Mammary microvascular endothelial cell (primary cell): ENCODE measurements at places on chromosomes 3 and 15. TPM values are rescaled to one million over a fixed set of nuclear protein-coding genes. Genes with fewer than 3 reads are reported as not detected.

The STRC gene
- total RNA-seq = not detected in 2 replicates

The TGM5 gene
- not detected in 2 replicates for total RNA-seq

The ZNF860 gene
- total RNA-seq = 0.89 and 1.6 TPM in 2 replicates

The DAZL gene
- not detected in 2 replicates for total RNA-seq

The OXSM gene
- 10.0 and 11.2 TPM in 2 replicates for total RNA-seq

The CPLX3 gene
- total RNA-seq = not detected in 2 replicates

The LMAN1L gene
- total RNA-seq = not detected in 2 replicates

The ST3GAL6 gene
- 25.0 and 28.8 TPM in 2 replicates for total RNA-seq

The CLDN18 gene
- total RNA-seq = not detected in 2 replicates

The PAK6 gene
- total RNA-seq = 0.20 TPM in 1 of 2 replicates, not detected in the other

The MEX3B gene
- total RNA-seq = 3.0 and 3.8 TPM in 2 replicates

The NPRL2 gene
- 15.0 and 15.5 TPM in 2 replicates for total RNA-seq

The FGD5 gene
- total RNA-seq = 49.4 and 50.4 TPM in 2 replicates

The OIP5 gene
- 26.2 and 27.7 TPM in 2 replicates for total RNA-seq

The GOLGA8N gene
- total RNA-seq = 0.27 and 0.34 TPM in 2 replicates

The PLOD2 gene
- total RNA-seq = 78.6 and 79.3 TPM in 2 replicates

The PSTPIP1 gene
- 0.60 TPM in 1 of 2 replicates, not detected in the other for total RNA-seq

The PLSCR5 gene
- not detected in 2 replicates for total RNA-seq

The PLA2G4E gene
- total RNA-seq = not detected in 2 replicates

The TUSC7 gene
- total RNA-seq = not detected in 2 replicates

The ACOX2 gene
- not detected in 2 replicates for total RNA-seq

The CD96 gene
- total RNA-seq = not detected in 2 replicates

The WDR93 gene
- not detected in 2 replicates for total RNA-seq

The SLC2A2 gene
- 0.05 TPM in 1 of 2 replicates, not detected in the other for total RNA-seq

The CILP gene
- not detected in 2 replicates for total RNA-seq

The GUCA1C gene
- total RNA-seq = not detected in 2 replicates

The GXYLT2 gene
- 0.07 and 0.64 TPM in 2 replicates for total RNA-seq

The HGD gene
- total RNA-seq = 0.13 and 0.20 TPM in 2 replicates

The STAC gene
- total RNA-seq = 20.7 and 29.0 TPM in 2 replicates

The ZNF80 gene
- not detected in 2 replicates for total RNA-seq

The C3orf62 gene
- total RNA-seq = 0.80 and 6.3 TPM in 2 replicates

The GOLGA6B gene
- not detected in 2 replicates for total RNA-seq

The CLEC3B gene
- not detected in 2 replicates for total RNA-seq

The LRRC2 gene
- total RNA-seq = 0.47 and 0.64 TPM in 2 replicates

The GRAMD2A gene
- 0.20 and 0.47 TPM in 2 replicates for total RNA-seq

The EAF1 gene
- total RNA-seq = 13.6 and 14.3 TPM in 2 replicates

The FEZF2 gene
- not detected in 2 replicates for total RNA-seq

The DUOXA2 gene
- not detected in 2 replicates for total RNA-seq

The COL6A6 gene
- total RNA-seq = not detected in 2 replicates

The SCAPER gene
- total RNA-seq = 4.9 and 6.9 TPM in 2 replicates

The ITIH3 gene
- total RNA-seq = not detected in 2 replicates

The ARHGAP31 gene
- 34.0 and 36.2 TPM in 2 replicates for total RNA-seq

The TPRA1 gene
- total RNA-seq = 49.0 and 54.2 TPM in 2 replicates

The GALNT15 gene
- total RNA-seq = 4.4 and 5.3 TPM in 2 replicates

The KBTBD12 gene
- total RNA-seq = not detected in 2 replicates
